ENCODE measurements at places on chromosomes 7 and 10.

GRCh38 chr10:69385454-69386350 is 31.0 kb downstream of the TACR2 start:
- no peak for DNase-seq

GRCh38 chr10:120805014-120805812 is 45.9 kb upstream of the WDR11 start:
- no peak for DNase-seq

DNA sequence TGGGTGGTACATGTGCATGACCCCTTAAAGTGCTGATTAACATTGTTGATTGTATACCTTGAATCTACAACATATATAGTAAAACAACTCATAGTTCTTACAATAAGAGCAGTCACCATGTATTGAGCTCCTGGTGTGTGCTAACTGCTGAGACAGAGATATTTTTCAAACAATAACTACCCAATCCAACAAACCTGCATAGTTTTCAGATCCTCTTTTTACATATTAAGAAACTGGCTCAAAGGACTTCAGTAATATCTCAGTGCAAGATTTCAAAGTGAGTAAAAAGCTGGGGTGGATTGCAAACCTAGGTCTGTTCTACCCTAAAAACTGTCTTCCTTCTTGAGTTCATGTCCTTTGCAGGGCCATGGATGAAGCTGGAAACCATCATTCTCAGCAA is 272.2 kb downstream of the SNX13 start:
- no peak for DNase-seq

GRCh38 chr7:44583146-44583865 is 1.3 kb upstream of the TMED4 start:
- no peak for DNase-seq

DNA sequence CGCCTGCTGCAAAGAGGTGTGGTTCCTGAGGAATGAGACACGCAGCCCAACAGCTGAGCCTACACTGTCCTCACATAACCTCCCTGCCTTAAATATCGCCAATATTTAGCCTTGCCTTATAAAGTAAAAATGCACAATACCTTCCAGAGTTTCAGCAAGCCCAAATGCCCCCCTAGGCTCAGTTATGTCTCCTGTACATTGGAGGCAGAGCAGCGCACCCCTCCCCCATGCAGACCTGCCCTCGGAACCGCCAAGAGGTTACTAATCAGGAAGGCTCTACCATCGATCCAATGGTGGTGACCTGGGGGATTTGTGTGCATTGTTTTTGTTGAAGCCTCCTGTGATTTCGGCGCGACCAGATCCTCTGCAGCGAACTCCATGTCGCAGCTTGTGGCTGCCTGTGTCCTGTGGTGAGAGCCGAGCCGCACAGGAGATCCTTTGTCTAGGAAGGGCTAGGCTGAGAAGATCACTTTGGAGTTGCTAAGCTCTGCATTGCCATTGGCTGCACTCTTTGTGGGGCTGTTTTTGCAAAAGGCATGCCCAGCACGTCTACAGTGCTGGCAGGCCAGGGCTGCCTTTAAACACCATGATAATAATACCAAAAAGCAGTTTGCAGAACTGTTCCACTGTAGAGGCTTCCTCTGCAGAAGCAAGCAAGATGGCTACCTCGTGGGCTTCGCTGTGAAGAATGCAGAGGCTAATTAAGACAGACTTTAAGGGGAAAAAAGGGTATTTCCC is 40.1 kb downstream of the TET1 start:
- DNase-seq = peak; percentile 52

DNA sequence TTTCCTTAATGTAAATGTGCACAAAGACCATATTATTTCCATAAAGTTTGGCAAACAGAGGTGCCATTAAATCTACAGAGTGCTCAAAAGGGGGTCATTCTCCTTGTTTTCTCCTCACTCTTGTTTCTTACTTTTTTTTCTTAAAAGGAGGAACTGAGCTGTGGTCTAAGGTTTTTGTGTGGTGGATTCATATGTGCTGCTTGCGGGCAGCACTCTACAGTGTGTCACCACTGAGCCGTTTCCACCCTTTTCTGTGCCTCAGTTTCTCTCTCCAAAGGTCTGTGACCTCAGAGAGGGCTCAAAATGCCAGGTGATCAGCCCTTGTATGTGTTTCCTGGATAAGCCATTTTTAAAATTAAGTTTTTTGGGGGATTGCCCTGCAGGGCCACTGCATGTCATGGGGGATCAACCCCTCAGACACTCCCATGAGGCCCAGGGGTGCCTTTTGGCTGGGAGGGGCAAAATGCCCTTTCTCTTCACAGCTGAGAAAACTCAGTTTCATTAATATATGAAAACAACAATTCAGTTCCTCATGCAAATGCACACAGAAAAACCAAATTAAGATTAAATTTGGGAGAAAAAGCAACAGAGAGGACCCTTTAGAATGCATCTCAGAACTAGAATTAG is 56.9 kb upstream of the VOPP1 start:
- no peak for DNase-seq

GRCh38 chr7:40584667-40585433 is 450.0 kb downstream of the SUGCT start:
- DNase-seq = no peak

DNA sequence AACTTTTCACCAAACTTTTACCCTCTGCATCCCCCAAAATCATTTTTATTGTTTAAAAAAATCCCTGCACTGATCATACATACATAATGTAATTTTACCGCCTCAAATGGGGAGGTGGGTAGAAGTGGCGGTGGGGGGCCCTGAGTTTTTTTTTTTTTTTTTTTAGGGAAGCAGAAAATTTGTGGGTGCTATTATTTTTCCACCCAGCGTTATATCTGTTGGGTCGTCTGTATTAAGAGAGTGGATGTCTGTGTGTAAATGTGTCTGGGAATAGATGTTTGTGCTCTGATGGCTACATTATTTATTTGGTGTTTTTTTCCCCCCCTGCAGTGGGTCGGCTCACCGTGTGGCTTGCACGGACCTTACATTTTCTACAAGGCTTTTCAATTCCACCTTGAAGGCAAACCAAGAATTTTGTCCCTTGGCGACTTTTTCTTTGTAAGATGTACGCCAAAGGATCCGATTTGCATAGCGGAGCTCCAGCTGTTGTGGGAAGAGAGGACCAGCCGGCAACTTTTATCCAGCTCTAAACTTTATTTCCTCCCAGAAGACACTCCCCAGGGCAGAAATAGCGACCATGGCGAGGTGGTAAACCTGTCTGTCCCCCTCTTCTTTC is 438 bp downstream of the ARID5B start:
- no peak for DNase-seq

DNA sequence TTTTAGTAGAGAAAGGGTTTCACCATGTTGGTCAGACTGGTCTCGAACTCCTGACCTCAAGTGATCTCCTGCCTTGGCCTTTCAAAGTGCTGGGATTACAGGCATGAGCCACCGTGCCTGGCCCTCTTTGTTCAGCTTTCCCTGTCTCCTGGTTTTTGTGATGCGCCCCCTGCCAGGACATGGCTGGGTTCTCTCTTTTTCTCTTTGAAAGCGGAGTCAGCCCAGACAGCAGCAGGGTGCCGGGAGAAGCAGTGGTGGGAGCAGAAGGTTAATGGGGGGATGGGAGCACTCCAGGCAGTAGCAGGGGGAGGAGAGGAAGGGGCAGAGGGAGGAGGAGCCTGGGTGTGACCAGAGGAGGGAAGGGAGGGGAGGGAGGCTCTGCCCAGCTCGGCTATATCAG is 1.8 kb downstream of the MUC3A start:
- DNase-seq = no peak

DNA sequence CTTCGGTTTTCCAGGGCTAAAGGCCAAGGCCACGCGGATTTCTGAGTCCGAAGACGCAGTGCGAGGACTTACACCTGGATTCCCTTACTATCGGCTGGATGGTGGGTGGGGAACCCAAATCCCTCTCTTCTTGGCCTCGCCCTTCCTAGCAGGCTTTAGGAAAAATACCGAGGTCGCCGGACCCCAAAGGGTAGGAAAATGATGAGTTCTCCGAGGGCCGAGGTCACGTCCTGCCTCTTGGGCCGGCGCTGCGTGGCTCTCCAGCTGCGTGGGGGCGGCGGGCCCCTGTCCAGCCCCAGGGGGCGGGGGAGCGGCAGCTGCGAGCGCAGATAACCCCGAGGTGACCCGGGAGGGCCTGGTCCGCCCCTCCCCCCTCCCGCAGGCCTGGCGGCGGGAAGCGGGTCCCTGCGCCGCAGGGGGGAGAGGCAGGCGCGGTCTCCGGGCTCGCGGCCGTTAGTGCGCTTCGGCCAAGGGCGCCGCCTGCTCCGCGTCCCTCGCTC is 805 bp upstream of the HMX3 start:
- DNase-seq = no peak

GRCh38 chr10:48551861-48552591 is 52.8 kb downstream of the ARHGAP22 start:
- DNase-seq = peak; percentile 8
